ENCODE measurements at places on chromosomes 7 and 10. TPM values are rescaled to one million over a fixed set of nuclear protein-coding genes. Genes with fewer than 3 reads are reported as not detected.

DNA sequence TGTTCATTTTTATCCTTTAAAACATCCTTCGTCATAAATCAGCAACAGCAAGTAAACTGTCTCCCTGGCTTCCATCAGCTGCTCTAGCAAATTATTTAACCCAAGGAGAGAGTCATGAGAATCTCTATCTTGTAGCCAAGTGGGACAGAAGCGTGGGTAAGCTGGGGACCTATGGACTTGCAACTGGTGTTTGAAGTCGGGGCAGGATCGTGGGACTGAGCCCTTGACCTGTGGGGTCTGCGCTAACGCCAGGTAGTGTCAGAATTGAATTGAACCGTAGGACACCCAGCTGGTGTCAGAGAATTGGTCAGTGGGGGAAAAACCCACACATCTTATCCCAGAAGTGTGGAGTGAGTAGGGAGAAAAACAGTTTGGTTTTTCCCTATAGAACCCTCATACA, 13.4 kb downstream of the AIFM2 start:
- no peak for DNase-seq

DNA sequence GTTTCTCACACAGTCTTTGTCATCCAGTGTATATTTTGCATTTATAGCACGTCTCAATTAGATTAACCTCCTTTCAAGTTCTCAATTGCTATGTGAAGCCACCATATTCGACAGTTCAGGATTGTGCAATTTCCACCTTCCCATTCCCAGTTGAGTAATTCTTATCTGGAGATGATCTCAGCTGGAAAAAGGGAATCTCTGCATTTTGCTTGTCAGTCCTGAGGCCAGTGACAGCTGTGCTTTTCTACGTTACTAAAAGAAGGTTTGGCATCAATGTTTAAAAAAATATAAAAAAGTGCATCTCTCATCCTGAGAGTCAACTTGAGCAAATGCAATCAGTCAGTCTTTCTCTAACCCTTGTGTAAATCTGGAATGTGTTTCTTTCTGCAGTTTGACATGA, 247.7 kb downstream of the PRKG1 start:
- DNase-seq: no peak

- DNase-seq: no peak
Observed at GRCh38 chr10:118584181-118584954, 11.1 kb downstream of the PRLHR start.

DNA sequence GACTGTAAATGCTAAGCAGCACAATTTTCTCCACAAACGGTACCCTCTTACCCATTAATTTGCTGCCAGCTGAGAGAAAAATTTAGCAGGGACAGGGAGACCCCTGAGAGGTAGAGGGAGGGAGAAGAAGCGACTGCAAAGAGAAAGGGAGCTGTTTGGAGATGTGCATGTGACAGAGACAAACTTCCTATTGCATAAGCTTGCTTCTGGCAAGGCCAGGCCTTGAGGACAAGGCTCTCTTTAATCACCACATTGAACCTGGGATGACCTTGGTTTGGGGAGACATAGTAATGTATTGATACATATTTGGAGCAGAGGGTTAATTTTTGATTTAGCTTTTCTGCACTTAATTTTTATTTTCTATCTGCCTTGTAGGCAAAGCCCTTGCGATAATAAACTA, 31.1 kb upstream of the HIBADH start:
- DNase-seq: no peak

DNA sequence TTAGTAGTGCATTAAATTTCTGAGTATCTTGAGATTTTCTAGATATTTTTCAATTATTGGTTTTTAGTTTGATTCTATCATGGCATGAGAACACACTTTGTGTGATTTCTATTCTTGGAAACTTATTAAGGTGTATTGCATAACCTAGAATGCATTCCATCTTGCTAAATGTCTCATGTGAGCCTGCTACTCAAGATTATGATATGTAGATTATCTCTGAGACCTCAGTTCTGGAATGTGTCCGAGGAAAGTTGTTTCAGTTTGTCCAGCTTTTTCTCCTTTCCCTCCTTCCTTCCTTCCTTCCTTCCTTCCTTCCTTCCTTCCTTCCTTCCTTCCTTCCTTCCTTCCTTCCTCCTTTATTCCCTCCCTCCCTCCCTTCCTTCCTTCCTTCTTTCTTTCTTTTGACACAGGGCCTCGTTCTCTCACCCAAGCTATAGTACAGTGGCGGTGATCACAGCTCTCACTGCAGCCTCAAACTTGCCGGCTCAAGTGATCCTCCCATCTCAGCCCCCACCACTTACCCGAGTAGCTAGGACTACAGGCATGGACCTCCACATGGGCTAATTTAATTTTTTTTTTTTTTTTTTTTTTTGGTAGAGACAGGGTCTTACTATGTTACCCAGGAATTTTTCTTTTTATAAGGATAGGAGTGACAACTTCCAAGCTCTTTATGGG, 7.6 kb downstream of the ITPRID1 start:
- no peak for DNase-seq

Gene PDZD8
- 10.9 TPM for total RNA-seq

Data from activated CD4-positive, alpha-beta T cell treated with anti-CD3 and anti-CD28 coated beads, Interleukin-2, amount 10 ng/mL, durations not matched to agents 7 days and 5 days (primary cell).